D341Med (cell line): ENCODE measurements at places on chromosomes 6 and 20.

DNA sequence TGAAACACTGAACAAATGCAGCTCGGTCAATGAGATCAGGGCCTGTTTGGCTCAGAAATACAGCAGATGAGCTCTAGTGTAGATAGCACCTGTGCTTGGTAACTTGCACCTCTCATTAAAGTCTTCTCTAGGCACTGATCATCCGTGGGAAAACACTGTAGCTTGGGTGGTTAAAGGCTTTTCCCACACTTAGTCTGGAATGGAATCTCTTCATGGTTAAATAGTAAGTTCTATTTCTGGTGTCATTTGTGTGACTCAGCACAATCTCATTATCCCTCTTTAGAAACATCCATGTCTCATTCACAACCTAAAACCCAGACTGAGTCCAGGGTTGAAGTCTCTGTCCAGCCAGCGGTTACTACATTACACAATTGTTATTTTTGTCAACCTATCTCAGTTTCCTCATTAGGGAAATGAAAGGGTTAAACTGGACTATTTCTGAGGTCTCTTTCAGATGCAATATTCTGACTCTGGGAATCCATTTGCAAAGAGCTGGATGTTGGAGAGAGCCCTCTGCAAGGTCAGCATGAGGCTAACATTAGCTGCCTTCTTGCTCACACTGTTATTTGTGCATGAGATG lies 125.0 kb downstream of the ZDHHC14 start:
- DNase-seq = no peak

DNA sequence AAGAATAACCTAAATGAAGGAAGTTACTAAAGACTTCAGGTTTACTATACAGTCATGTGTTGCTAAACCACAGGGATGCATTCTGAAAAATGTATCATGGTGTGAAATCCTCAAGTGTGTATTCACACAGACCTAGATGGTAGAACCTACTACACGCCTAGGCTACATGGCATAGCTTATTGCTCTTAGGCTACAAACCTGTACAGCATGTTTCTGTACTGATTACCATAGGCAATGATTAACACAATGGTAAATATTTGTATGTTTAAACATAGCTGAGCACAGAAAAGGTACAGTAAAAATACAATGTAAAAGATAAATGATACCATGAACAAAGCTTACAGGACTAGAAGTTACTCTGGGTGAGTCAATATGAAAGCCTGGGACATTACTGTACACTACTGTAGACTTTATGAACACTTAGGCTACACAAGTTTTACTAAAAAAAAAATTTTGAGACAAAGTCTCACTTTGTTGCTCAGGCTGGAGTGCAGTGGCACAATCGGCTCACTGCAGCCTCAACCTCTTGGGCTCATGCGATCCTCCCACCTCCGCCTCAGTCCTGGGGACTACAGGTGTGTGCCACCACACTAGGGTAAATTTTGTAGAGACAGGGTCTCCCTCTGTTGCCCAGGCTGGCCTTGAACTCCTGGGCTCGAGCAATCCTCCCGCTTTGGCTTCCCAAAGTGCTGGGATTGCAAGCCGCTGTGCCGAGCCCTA lies 36.0 kb downstream of the ADNP start:
- no peak for DNase-seq

GRCh38 chr6:151452750-151453427 lies 963 bp upstream of the RMND1 start:
- no peak for DNase-seq

DNA sequence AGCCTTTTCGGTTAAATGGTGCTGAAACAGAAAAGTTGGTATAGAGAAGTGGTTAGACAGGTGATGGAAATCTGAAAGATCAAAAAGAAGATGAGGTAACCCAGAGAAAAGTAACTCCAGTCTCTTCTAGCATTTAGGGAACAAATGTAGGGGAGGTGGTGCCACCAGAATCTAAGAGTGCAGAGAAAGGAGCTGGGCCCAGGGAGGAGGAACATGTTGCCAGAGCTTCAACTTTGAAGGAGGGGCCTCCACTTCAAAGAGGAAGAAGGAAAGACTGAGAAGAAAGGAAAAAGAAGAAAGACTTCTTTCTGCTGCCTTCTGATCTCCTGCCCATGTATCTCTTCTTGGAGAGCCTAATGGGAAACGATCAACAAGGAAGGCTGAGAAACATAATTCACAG lies 23.5 kb upstream of the ATRN start:
- no peak for DNase-seq

DNA sequence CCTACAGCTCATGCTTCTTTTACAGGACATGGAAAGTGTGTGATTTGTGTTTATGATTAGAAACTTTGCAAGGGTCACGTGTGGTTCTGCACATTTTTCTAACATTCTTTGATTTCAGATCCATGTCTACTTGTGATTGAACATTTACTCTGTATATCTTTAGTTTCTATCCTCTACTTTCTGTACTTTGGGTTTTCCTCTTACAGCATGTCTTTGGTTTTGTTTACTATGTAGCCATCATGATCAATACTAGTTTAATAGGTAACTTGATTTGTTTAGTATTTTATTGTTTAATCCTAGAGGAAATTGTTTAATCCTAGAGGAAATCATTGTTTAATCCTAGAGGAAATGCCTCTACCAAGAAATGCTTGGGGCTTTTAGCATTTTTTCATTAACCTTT lies 41.8 kb downstream of the XRN2 start:
- no peak for DNase-seq

GRCh38 chr20:14609328-14610221 lies 272.2 kb upstream of the FLRT3 start:
- DNase-seq = no peak

DNA sequence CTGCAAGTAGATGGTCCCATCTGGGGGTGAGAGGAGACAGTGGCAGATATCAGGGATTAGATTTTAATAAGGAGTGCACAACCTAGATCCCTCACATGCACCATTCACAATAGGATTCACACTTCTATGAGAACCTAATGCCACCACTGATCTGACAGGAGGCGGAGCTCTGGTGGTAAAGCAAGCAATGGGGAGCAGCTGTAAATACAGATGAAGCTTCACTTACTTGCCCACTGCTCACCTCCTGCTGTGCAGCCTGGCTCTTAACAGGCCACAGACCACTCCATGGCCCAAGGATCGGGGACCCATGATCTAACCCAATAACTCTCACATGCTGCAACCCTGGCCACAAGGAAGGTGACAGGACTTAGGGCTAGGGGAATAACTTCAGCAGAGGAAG lies 75.4 kb downstream of the ZNF133 start:
- no peak for DNase-seq

DNA sequence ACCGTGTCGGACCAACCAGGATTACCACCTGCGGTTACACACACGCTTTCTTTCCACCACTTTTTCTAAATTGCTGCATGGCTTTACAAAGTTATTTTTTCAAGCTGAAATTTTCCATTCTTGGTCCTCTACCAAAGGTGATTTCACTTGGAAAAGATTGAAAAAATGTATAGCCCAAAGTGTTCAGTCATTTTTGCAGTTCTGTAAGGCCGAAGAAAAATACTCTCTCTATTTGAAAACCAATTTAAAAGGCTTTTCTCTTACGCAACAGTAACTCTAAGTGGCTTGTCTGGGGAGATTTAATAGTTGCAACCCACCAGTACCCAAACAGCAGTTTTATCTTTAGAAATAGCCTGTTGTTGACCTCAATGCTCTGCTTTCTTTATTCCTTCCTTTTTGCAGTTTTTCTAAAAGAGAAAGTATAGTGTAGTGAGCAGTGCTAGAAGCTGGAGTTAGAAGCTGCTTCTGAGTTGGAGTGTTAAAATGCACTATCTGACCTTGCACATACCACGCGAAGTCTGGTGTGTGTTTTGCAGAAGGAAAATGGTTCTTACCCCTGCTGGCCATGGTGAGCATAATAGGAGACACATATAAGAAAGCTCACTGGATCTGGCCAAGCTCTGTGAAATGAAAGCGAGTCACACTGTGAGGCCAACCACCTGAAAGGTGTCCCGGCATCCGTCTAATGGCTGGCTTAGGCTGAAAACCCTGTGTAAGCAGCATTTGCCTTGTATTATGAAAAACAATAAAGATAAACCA lies 271.6 kb upstream of the PRND start:
- DNase-seq = no peak

DNA sequence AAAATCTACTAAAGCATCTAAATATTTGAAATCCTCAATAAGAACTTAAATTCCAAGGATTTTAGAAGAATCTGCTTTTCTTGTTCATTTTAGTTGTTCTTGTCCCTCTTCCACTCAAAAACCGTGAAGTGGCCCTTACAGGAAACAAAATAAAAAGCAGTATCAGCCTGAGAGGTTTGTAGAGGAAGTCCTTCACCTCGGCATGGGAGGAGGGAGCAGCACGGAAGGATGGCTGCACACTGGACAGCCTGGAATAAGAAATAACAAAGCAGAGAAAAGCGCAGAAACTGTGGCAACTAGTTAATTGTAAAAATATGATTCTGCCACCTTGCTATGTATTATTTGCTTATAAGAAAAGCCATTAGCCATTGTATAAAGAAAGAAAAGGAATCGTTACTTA lies 46.1 kb downstream of the RALGAPA2 start:
- no peak for DNase-seq

- DNase-seq = no peak
These were observed 27.4 kb downstream of the PMEPA1 start for GRCh38 chr20:57682184-57683101.

- no peak for DNase-seq
These were observed 128.3 kb downstream of the MAP3K7 start for GRCh38 chr6:90458353-90459224.

DNA sequence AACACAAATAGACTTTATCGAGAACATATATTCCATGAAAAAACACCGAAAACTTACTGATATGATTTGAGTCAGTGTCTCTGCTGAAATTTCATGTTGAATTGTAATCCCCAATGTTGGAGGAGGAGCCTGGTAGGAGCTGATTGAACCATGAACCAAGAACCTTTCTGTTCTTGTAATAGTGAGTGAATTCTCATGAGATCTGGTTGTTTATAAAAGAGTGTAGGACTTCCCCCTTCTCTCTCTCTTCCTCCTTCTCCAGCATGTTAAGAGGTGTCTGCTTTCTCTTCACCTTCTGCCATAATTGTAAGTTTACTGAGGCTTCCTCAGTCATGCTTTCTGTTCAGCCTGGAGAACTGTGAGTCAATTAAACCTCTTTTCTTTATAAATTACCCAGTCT lies 1289.3 kb upstream of the CITED2 start:
- DNase-seq = no peak

DNA sequence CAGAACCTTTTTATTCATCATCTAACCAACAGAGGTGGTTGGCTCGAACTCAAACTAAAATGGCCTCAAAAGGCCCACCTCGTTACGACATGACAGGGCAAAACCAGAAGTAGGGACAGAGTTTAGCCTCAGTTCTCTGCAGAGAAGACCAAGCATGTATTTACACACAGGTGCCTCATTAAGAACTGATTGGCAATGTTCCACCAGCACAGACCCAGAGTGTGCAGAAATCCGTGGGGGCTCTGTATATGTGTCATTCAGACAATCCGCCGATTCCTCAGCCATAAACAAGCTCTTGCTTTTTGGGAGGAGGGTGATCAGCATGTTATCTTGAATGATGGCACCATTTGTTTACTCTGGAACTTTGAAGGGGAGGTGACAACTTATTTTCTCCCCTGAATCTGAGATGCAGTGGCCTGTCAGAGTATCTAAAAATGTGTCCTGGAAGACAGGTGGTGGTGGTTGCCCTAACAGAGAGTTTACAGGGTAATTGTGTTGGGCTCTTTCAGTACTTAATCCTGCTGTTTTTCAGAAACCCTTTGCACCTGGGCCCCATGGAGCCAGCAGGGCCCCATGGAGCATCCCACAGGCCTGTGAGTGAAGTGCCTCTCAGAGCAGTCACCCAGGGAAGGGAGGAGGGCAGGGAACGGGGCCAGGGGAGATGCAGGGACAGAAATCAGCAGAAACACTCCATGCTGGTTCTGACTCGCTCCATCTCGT lies 29.1 kb upstream of the C20orf203 start:
- no peak for DNase-seq

- DNase-seq = no peak
These were observed 39.0 kb downstream of the HLA-A start for GRCh38 chr6:29981211-29981812.

DNA sequence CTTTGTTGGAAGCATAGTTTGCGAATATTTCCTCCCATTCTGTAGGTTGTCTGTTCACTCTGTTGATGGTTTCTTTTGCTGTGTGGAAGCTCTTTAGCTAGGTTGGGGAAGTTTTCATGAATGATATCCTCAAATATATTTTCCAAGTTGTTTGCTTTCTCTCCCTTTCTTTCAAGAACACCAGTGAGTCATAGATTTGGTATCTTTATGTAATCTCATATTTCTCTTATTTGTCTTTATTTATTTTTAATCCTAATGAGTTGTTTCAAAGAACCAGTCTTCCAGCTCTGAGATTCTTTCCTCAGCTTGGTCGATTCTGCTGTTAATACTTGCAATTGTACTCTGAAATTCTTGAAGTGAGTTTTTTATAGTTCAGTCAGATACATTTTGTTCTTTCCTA lies 628.0 kb upstream of the ID4 start:
- DNase-seq = no peak

DNA sequence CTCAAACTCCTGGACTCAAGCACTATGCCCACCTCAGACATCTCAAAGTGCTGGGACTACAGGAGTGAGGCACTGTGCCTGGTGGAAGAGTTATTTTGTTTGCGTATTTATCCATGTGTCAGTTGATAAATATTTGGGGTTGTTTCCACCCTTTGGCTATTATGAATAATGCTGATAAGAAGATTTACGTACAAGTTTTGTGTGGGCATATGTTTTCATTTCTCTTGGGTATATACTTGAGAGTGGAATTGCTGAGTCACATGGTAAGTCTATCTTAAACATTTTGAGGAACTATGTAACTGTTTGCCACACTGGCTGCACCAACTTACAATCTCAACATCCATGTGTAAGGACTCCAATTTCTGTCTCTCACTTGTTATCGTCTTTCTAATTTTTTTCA lies 200.3 kb downstream of the RNGTT start:
- no peak for DNase-seq

DNA sequence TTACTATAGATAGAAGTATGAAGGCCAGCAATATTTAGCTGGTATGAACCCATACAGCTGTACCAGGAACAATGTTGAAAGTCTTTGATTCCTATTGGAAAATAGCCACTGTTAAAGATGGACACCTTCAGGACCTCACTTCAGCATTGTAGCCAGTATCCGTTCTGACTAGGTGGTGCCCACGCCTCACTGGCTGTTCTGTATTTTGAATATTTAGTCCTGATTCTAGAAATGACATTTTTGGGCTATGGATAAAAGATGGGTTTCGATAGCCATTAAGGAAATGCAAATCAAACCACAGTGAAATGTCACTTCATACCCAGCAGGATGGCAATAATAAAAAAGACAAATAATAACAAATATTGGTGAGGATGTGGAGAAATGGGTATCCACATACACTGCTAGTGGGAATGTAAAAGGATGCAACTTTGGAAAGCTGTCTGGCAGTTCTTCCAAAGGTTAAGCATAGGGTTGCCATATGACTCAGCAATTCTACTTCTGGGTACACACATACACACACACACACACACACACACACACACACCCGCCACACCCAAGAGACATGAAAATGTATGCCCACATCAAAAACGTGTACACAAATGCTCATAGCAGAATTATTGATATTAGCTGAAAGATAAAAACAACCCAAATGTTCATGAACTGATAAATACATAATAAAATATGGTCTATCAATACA lies 56.8 kb downstream of the UTRN start:
- no peak for DNase-seq
